Activated CD4-positive, alpha-beta T cell treated with anti-CD3 and anti-CD28 coated beads, Interleukin-2, Interleukin-4, amounts not matched to agents 100 ng/mL and 50 ng/mL, durations not matched to agents 16 hours and 8 hours (primary cell): ENCODE measurements at places on chromosomes 12 and 14.

DNA sequence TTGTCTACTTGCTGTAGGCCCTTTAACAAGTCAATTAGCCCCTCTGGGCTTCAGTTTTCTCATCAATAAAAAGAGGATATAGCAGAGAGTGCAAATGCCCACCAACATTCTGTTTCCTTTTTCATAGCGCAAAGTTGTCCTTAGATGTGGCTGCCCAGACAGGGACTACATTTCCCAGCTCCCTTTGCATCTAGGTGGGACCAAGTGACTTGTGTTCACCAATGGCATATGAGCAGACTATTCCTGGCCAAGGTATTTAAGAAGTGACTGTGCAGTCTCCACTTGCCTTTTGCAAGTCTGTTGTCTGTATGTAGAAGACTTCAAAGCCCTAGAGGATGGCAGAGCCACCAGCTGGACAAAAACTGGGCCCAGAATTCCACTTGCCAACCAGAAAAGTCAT lies 59.7 kb downstream of the DAO start:
- DNase-seq: peak; percentile 27

- DNase-seq: no peak
Observed at GRCh38 chr14:49945448-49946319, 52.8 kb downstream of the ARF6 start.

DNA sequence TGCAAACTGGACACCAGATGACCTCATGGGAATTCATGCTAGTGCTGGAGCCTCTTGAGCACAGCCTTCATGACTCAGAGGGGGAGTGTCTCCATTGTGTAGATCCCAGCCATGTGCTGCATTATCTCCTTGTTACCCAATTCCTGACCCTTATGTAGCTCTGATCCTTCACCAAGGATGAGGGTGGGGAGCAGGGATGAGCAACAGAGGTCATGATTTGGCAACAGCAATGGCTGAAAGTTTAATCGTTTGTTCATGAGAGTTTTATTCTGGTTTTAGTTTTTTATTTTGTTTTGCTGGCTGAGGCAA lies 9.5 kb upstream of the BDKRB1 start:
- DNase-seq: no peak

DNA sequence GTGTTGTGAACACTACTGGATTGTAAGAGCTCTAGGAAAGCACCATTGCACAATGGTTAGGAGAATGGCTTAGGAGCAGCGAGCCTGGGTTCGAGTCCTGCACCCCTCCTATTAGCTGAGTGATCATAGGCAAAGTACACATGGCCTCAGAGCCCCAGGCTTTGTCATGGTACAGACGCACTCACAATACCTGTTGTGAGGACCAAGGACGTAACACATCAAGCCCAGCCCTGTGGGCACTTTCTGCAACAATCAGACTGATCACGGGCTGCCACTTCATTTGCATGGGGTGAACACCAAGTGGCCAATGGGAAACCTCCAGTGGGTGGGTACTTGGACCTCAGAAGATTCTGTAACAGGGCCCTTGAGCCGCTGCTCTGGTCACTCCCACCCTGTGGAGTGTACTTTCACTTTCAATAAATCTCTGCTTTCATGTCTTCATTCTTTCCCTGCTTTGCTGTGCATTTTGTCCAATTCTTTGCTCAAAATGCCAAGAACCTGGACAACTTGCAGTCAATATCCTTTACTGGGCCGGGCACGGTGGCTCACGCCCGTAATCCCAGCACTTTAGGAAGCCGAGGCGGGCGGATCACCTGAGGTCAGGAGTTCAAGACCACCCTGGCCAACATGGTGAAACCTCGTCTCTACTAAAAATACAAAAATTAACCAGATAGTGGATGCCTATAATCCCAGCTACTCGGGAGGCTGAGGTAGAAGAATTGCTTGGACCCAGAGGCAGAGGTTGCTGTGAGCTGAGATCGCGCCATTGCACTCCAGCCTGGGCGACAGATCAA lies 28.2 kb downstream of the GLRX5 start:
- DNase-seq: no peak

DNA sequence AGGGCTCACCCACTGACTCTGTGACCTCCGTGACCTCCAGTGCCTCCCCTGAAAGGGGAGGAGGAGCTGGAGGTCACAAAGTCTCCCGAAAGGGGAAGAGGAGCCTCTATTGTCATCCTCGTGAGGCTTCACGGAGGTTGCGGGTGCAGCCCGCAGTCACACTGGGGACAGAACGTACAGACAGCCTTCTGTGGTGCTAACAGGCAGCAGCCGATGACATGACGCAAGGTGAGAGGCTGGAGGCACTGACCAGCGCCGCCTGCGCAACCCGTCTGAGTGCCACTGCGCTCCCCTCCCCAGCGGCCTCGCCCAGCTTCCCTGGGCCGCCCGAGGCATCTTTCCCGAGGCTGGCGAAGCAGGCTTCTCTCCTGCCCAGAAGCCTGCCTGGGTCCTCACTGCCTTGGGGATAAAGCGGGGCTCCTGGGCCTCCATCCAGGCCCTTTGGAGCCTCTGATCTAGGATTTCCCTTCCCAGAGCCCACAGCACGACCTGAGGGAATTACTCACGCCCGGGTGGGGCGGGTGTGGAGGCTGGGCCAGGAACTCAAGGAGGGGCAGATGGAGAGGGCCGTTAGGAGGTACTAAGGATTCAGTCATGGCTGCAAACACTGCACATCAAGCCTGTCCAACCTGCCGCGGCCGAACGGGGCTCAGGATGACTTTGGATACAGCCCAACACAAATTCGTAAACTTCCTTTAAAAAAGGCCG lies 12.3 kb upstream of the LBHD2 start:
- DNase-seq: no peak

DNA sequence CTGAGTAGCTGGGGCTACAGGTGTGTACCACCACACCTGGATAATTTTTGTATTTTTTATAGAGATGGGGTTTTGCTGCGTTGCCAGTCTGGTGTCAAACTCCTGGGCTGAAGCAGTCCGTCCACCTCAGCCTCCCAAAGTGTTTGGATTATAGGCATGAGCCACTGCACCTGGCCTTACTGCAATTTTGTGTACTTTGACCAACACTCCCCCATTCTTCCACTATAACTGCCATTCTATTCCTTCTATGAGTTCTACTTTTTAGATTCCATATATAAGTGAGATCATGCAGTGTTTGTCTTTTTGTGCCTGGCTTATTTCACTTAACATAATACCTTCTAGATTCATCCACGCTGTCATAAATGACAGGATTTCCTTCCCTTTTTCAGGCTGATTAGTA lies 199.1 kb downstream of the NUBPL start:
- DNase-seq: no peak

GRCh38 chr12:26134540-26134939 lies 9.7 kb upstream of the BHLHE41 start:
- DNase-seq: no peak

GRCh38 chr14:100765991-100766390 lies 39.3 kb downstream of the DLK1 start:
- no peak for DNase-seq

DNA sequence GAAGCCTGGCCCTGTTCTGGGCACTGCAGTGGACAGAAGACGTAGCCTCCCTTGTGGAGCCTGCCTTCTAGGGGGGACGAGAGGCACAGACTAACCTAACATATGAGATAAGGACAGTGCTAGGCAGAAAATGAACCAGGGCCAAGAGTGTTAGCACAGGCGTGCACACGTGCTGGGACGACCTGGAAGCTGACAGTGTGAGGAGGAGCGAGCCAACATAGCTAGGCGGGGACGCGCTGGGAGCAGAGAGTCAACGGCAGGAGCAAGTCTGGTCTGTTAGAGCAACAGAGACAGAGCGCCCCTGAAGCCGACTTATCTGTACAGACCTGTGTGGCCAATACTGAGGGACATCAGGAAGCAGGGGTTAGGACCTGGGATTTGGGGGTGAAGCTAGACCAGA lies 8.0 kb downstream of the PXMP2 start:
- DNase-seq: no peak

GRCh38 chr12:1872001-1872400 lies 46.5 kb downstream of the CACNA2D4 start:
- DNase-seq: no peak

DNA sequence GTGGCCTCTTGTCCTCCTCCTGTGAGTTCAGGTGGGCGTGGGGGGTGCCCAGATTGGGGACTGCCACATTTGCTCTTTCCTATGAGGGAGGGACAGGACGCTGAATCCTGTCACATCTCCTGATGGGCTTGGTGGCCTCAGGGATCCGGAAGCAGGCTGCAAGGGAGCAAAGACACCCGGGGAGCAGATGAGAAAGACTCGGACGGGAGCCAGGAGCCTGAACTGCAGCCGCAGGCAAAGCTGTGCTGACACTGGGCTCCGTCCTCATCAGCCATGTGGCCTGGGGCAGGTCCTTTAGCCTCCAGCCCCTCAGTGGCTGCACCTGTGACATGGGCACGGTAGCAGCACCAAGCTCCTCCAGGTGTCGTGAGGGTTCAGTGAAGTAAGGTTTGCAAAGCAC lies 40.8 kb upstream of the RFLNA start:
- no peak for DNase-seq
